Muscle of leg (tissue), 16 donors: ENCODE measurements at places on chromosomes 6 and 20. TPM values are rescaled to one million over a fixed set of nuclear protein-coding genes. Genes with fewer than 3 reads are reported as not detected.
A peak's percentile ranks its signal among the peaks of the same experiment; 100 is the strongest.

The KHDC3L gene
- total RNA-seq: not detected

The HLA-DQA1 gene
- total RNA-seq: 2.6 TPM

The HLA-DQA2 gene
- 0.13 TPM for total RNA-seq

The MRAP2 gene
- 30.6 TPM for total RNA-seq

The NCOA7 gene
- 5.9 TPM for total RNA-seq

The SLC13A3 gene
- 2.7 TPM for total RNA-seq

The POPDC3 gene
- 48.5 TPM for total RNA-seq

The DNMT3B gene
- 2.9 TPM for total RNA-seq

The ZSCAN23 gene
- total RNA-seq: 5.5 TPM

DNA sequence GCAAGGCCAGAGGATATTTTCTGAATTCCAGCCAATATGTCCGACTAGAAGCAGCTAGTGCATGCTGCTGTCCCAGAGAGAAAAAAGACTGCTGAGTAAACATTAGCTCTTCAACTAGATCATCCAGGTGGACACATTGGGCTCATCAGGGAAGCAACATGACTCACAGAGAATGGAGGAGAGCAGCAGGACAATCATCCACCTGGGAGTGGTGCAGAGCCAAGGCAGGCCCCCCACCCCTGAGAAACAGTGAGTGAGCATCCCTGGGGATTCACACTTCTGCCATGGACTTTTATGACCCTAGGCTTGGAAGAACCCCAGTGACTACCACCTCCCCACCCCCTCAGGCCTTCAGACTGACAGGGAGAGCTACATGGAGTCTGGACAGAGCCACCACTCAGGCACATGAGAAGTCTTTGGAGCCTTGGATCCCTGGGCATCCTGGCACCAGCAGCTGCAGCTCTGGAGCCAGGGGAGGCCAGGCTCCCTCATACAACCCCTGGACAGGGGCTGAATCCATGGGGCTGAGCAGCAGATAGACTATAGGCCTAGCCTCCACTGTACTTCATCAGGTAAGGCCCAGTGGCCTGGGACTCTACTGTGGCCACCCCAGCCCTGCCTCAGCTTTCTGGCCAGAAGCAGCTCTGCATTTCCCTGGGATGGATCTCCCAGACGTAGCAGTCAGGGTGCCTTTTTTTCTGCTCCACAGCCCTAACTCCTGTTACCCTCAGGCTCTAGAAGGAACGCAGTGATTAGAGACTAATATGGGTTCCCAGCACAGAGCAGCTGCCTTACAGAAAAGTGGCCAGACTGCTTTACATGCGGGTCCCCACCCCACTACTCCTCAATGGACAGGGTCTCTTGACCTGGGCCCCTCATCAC is 82.9 kb upstream of the RNF217 start:
- no peak for DNase-seq

DNA sequence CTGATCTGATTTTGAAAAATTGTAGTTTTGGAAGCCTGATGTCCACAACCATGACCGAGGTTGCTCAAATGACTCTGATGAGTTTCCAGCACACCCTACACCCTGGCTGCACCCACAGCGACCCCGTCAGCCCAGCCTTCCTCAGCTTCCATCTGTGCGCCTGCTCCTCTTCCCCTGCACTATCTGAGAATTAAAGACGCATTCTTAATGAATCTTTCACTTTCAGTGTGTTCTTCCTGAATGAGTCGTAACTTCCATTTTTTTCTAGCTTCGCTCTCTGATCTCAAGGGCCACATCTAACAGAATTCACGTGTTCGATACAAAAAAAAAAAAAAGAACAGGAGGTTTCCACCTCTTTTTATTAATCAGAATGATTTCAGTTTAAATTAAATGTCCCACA is 21.3 kb upstream of the RREB1 start:
- DNase-seq: peak; percentile 38

- peak; percentile 43 for DNase-seq
Observed at GRCh38 chr20:6708010-6708409, 59.5 kb upstream of the BMP2 start.

DNA sequence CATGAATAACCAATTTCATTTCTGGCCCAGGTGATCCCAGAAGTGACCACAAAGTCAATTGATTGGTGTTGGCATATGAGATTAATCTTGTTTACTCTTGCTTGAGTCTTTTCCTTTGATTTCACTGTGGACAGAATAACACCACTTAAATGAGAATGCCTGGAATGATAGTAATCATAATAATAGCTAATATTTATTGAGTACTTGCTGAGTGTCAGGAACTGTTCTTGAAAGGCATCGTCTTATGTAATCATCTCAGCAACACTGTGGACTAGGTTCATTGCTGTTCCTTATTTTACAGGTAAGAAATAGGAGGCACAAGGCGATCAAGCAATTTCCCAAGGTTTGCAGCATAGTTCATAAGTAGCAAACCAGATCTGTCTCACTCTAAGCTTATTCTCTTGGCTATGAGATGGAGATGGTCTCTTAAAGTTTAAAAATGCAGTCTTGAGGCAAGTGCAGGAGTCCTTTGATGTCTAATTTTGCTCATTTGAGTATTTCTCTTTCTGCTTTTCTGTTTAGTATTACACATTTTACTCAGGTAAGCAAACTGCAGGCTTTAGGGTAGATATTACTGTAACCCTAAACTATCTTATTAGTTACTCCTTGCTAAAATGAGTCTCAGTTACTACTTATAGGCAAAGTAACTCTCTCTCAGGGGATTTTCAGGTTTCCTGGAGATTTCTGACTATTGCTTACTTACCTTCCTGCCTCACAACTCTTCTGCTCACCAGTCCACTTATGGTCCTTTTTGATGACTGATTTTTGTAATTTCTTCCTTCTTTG is 6.3 kb downstream of the ADGRG6 start:
- no peak for DNase-seq

DNA sequence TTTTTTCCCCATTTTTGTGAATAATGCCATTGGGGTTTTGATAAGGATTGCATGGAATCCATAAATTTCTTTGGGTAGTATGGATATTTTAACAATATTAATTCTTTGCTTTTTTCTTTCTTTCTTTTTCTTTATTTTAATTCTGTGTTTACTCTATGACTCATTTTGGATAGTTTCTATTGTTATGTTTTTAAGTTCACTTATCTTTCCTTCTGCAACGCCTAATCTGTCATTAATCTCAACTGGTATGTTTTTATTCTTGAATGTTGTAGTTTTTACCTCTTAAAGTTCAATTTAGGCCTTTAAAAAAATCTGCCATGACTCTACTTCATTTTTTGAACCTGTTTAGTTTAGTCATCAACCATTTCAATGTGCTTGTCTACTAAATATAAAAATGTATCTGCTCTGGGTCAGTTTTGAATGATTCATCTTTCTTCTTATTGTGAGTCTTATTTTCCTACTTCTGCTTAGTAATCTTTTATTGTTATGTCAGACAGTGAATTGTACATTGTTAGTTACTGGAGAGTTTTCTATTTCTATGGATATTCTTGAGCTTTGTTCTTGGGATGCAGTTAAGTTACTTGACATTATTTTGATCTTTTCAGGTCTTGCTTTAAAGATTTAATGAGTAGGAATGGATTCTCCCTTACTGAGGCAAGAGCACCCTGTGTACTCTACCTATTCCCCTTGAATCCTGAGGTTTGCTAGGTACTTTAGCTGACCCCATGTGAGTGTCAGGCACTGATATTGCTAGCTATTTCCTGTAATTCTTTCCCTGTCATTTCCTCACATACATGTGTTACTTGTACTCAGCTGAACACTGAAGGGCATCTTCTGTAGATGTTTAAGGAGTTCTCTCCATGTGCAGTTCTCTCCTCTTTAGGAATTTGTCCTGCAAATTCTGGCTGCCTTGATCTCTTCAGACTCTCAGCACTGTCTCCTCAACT is 104.2 kb downstream of the TFAP2B start:
- DNase-seq: peak; percentile 14

DNA sequence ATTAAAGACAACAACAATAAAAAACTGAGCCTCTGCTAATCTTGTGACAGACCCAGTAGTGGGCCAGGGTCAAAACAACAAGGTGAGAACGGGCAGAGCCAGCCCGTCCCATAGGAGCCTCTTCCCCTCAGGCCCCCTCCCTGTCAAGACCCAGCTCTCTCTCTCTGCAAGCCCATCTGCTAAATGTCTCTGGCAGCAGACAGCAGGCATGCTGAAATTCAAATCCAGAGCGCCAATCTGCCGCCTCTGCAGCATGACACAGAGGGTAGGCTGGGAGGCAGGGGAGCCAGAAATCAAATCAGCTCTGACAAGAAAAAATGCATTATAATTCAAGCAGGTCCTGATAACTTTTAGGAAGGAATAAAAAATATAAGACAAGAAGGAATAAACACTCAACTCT is 26.3 kb downstream of the METTL24 start:
- DNase-seq: peak; percentile 49

DNA sequence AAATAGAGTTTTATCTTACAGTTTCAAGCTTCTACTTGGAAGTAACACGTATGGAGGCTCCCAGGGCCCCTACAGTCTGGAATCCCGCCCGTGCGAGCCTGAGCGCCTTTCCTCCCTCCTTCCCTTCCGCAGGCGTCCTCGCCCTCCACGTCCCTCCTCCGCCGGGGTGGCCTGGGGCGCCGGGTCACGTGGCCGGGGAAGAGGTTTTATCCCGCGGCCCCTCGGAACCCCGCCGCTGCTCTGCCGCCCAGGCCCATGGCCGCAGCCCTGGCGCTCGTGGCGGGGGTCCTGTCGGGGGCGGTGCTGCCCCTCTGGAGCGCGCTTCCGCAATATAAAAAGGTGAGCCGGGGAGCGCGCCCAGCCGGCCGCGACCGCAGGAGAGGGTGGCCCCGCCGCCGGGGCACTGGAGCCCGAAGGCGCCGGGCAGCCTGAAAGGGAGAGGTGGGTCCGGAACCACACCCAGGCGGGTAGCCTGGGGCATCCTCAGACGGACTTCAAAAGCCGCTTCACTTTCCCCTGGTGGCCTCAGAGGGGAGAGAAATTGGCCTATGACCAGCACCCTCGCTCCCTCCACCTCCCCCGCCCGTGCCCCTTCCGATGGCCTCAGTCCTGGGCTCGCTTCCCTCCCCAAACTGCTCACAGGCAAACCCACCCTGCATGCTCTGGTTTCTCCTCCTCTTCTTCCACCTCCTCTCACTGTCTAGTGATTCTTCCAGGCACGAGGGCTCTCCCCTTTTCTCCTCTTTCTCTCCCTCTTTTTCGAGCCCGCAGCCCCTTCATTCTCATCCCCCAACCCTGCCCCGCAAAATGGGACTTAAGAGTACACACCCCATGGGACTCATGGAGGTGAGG is at the start of gene CLPSL2:
CLPSL2 (plus strand) TSS at position 235 of the 852 bp plus-strand sequence; CDS start at position 256, 21 bp downstream.
- peak; percentile 28 for DNase-seq

GRCh38 chr20:953742-954141 is 37.6 kb upstream of the ANGPT4 start:
- no peak for DNase-seq

GRCh38 chr6:12440981-12441380 is 150.8 kb downstream of the EDN1 start:
- no peak for DNase-seq
